ENCODE measurements at places on chromosomes 12 and 14.

DNA sequence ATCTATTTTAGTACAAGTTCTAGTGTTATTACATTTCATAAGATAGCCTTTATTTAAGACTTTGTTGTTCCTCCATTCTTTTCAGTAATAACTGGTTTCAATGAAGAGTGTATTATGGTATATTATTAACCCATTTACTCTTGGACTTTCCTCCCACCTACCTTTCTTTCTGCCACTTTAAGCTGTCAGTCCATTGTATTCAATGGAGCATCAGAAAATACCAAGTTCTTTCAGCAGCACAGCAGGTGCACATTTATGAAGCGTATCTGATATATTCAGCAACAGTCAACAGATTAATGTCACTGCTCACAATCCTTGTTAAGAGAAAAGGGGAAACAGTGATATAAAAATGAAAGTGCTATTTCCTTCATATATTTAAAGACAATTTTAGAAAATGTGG, 660.9 kb downstream of the C12orf50 start:
- DNase-seq, result no peak

DNA sequence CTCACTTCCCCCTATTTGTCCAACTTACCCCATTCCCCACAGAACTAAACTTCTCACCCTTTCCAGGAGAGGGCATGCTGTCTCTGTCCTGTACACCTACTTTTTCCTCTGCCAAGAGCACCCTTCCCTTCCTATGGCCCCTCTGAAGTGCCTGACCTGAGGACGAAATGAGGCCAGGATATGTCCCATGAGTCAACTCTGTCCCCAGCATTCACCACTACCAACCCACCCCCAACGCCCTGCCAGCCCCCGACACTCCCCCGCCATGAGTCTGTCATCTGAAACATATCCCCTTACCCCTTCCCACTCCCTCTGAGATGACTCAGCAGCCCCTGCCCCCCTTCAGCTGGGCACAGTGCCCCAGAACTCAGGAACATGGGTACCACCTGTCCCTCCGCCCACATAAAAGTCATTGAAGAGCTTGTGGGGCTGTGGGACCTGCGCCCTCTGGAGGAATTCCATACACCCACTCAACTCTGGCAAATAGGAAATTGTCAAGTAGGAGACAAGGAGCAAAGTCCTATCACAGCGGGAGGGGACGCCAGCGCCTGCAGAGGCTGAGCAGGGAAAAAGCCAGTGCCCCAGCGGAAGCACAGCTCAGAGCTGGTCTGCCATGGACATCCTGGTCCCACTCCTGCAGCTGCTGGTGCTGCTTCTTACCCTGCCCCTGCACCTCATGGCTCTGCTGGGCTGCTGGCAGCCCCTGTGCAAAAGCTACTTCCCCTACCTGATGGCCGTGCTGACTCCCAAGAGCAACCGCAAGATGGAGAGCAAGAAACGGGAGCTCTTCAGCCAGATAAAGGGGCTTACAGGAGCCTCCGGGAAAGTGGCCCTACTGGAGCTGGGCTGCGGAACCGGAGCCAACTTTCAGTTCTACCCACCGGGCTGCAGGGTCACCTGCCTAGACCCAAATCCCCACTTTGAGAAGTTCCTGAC, 26.3 kb downstream of the ITGA7 start:
- no peak for DNase-seq

DNA sequence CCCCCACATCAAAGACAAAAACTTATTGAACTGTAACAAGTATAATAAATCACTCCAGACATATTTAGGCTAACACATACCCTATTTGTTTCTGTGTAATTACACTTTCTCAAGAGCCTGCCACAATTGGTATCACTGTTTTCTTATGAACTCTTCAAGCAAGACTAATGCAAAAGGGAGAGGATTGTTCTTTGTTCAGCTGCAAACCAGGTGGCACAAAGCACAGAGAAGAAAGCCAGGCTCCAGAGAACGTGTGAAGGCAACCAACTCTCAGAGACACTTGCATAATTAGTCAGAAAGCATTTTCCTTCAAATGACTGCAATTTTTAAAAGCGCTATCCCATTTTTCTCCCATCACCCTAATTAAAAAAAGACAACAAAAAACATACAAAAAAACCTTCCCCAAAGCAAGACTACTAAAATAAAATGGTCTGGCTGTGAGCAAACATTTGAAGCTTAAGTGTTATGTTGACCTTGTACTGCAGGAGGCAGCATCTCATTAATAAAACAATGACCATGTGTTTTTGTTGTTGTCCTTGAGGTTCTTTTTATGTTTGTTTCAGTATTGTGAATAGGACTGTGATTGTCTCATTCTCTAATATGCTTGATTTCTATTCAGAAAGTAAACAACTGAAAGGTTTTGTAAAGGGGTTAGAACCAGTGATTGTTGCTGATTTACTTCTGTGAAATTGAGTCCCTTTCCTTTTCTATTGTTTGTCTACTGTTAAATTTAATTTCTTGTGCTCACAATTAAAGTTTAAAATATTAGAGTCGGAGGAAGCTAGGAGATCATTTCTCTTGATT, 452.7 kb upstream of the PDE3A start:
- DNase-seq, result no peak

DNA sequence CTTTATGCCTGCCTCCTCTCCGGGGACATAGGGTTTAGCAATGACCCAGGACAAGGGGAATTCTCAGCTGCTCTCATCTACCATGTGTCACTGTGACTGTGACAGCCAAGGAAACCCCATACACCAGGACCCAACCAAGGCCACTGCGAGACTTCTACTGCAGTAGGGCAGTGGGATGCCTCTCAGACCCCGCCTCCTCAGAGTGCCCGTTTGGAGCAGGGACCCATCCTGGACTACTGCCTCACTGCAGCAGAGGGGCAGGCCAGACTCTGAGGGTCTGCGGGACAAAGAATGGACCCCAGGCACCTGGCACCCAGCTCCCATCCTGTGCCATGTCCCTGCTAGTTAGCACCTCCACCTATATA, 71.3 kb upstream of the DDX11 start:
- no peak for DNase-seq

- DNase-seq, result no peak
These were observed 7.5 kb downstream of the AMHR2 start for GRCh38 chr12:53431187-53431586.

- no peak for DNase-seq
These were observed 120.3 kb downstream of the FBXL14 start for GRCh38 chr12:1474041-1474573.

DNA sequence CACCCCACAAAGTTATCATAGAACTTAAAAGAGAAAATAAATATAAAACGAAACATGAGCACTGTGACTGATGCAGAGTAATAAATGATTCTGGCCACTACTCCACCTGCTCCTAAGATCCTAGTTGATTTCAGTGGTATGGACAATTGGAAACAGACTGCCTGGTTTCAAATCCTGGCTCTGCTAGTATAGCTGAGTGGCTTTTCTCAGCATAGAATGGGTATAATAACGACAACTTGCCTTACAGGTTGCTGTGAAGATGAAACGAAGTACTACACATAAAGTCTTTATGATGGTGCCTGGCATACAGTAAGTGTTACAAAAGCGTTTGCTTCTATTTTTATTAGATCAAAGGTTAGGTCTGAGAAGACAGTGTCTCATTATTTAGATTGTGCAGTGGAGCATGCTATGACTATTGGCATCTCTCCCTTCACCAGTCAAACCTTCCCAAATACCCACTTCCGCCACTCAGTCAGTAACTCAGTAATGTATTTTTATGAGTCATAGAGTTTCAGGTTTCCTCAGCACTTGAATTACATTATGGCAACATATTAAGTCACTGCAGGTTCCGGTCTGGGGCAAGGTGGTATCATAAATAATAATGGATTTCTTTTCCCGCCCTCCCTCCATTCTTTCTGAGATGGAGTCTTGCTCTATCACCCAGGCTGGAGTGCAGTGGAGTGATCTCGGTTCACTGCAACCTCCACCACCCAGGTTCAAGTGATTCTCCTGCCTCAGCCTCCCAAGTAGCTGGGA, 29.7 kb upstream of the NR2C1 start:
- DNase-seq, result no peak

GRCh38 chr12:90858252-90858651, 96.7 kb downstream of the CCER1 start:
- DNase-seq, result no peak

- no peak for DNase-seq
These were observed 6.6 kb upstream of the PPM1A start for GRCh38 chr14:60242429-60242828.

GRCh38 chr12:27627123-27627852, 69.0 kb upstream of the REP15 start:
- DNase-seq, result no peak

- DNase-seq, result no peak
These were observed 287.8 kb downstream of the BCL11B start for GRCh38 chr14:98984027-98984718.

DNA sequence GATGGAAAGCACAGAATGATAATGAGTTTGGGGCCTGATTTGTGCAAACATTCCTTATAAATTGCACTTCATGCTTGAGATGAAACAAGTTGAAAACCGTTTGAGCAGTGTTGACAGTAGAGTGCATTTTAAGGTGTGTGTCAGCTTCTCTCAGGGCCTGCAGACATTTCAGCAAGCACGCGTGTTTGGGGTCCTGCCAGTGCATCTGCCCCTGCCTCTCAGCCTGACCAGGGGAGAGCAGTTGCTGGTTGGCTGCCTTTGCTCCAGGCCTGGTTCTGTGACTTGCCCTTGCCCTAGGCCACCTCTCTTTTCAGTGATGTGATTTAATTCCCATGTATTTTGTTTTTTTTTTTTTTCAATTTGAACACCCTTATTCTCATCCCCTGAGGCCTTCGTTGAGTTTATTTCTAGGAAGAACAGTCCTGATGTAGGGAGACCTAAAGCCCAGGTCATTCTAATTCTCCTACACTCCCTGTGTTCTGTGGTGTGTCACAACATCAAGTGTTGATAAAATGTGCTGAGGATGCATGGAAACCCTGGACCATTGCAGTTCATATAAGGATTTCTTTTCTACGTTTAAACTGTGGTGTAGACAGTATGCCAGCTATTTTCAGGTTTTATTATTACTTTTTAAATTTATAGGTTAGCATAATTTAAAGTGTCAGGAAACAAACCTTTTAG, 40.1 kb upstream of the AMN start:
- no peak for DNase-seq
